Activated naive CD4-positive, alpha-beta T cell treated with anti-CD3 and anti-CD28 coated beads, Interleukin-2, amount 10 ng/mL, durations not matched to agents 5 hours and 36 hours (primary cell): ENCODE measurements at places on chromosomes 7 and 10. TPM values are rescaled to one million over a fixed set of nuclear protein-coding genes. Genes with fewer than 3 reads are reported as not detected.

Gene SLC26A5
- not detected for total RNA-seq

Gene NODAL
- 0.15 TPM for total RNA-seq

Gene SORCS3
- 0.07 TPM for total RNA-seq

Gene GNAI1
- total RNA-seq, result 0.34 TPM

Gene CYP3A4
- not detected for total RNA-seq

Gene INA
- not detected for total RNA-seq

Gene FXYD4
- total RNA-seq, result not detected
